ENCODE measurements at places on chromosomes 5 and 9.

DNA sequence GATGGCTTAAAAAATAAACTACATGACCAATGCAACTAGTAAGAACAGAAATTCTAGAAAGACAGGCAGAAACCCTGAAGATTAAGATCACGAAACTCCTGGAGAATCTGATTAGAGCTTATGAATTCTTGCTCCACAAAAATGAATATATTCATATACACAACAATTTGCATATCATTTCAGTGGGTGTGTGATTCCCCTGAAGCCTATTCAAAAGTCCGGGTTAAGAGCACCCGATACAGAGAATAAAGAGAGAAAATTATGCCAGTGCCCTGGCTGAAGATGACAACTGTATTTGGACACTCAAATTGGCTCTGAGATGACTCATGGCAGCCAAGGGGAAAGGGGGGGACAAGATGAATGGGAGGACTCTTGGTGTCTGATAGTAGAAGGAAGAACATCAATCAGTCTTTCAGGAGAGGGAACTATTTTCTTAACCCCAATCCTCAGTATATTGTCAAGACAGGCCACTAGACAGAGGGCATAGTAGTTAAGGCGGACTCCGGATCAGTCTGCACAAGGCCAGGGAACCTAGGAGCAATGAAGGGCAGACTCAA, 6.0 kb downstream of the TMOD1 start:
- DNase-seq, result no peak

GRCh38 chr9:27673641-27674040, 100.4 kb upstream of the C9orf72 start:
- no peak for DNase-seq

DNA sequence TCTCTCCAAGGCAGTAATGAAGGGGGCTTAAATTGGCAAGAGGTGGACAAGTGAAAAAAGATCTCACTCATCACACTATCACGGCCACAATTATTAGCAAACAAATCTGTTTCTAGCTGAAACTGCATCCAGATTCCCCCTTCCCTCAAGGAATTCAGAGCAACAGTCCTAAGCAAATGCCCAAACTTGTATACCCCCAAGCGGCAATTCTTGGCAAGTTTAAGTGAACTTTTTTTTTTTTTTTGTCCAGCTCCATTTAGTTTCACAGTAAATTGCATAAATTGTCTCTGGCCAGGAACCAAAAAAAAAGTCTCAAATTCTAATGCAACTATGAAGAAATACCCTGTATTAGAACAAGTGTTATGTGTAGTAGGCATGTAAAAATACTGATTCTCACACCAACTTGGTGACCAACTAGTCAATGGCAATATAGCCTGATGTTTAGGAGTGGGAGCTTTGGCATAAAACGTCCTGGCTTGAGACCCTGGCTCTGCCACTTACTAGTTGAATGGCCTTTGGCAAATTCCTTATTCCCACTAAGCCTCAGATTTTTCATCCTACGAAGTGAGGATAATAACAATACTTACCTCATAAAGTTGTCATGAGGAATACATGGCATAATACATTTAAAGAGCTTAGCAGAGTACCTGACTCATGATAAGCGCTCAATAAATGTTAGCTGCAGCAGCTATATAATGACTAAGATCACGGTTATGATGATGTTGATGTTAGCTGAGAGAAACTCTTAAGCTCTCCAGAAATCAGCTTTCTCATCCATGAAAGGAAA, 193.2 kb downstream of the ADAMTSL1 start:
- no peak for DNase-seq

GRCh38 chr5:44714871-44715561, 93.7 kb upstream of the MRPS30 start:
- no peak for DNase-seq

DNA sequence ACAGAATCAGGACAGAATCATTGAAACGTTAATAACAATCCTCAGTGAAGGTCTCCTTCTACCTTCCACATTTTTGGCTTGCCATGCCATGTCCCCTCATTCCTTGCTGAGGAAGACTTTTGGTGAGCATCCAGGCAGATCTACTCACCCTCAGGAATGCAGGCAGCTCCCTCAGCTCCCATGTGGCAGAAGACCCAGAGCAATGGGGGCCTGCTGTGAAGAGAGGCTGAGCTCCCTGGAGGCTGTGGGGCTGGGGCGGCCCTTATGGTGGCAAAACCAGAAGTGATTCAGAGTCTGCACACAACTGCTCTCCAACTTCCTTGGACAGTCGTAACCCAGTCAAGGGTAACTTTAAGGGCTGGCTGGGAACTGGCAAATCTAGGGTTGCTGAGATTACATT, 247.2 kb upstream of the EFNA5 start:
- DNase-seq, result no peak

- no peak for DNase-seq
These were observed 104.6 kb downstream of the INSYN2B start for GRCh38 chr5:169875731-169876130.

DNA sequence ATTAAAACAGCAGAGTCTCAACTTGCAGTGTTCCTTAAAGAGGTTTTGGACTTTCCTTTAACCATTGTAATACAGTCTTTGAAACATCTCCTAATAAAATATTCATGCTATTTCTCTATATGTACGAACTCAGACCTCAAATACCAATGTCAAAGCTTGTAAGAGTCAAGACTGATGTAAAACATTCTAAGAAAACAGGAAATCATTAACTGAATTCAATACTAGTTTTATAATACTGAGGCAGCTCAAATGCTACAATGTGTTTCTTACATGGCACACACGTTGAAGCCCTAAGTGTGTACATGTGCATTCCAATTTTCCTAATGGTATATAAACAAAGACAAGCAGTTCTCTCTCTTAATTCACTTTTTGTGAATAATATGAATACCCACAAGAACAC, 11.6 kb downstream of the PSIP1 start:
- no peak for DNase-seq

GRCh38 chr5:31231177-31231838, 37.8 kb downstream of the CDH6 start:
- no peak for DNase-seq

DNA sequence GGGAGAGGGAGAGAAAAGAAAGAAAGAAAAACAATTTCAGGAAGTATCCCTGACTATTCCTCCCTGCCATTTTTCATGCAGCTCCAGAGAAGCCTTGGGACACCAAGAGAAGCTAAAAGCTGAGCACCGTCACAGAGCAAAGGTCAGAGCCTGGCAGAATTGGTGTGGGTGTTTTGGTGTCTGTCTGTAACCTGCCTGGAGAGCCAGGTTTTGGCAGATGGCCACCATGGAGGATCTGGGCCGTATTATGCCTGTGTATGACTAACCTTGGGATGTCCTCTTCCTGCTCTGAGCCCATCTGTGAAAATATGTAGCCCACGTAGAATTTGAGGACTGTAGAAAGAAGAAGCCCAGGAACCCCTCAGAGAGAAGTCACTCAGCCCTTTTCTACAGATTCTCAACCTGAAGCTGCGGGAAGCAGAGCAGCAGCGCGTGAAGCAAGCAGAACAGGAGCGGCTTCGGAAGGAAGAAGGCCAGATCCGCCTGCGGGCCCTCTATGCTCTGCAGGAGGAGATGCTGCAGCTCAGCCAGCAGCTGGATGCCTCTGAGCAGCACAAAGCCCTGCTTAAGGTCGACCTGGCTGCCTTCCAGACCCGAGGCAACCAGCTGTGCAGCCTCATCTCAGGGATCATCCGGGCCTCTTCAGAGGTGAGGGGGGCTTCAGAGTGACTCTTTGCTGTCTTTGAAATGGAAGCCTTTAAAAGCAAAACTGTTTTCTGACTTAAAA, 18.8 kb downstream of the GLE1 start:
- no peak for DNase-seq

- no peak for DNase-seq
These were observed 119.7 kb downstream of the CETN3 start for GRCh38 chr5:90289837-90290236.

DNA sequence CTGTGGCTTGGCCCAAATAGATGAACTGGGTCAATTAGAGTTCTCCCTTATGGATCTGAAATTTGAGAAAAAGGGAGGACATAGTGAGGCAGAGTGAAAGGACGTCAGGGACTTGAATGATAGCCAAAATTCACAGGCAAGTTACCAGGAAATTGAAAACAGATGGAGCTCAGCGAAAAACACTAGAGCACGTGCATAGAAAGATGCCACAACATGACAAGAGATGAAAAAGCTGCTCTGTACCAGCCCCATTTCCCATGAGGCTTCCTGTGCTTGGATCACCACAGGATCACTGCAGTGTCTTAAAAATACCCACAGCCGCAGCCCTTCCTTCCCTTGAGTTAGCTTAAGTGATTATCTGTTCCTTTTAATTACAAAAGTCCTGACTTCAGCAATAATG, 39.0 kb upstream of the HOMER1 start:
- DNase-seq, result no peak

DNA sequence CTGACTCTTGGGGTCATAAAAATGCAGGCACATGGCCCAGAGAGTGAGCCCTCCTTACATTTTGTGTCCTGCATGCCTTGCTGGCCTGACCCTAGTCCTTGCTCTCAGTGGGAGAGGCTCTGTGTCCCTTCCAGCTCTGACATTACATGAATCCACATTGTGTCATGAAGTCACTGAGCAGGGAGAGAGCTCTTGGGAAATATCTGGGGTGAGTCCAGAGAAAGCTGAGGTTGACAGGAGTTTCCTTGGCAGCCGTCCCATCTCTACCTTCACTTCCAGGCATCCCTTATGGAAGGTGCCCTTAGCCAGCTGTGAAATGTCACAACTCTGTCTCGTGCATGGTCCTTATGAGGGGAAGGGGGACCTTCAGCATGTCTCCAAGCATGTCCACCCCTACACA, 41.0 kb downstream of the FAT2 start:
- no peak for DNase-seq

DNA sequence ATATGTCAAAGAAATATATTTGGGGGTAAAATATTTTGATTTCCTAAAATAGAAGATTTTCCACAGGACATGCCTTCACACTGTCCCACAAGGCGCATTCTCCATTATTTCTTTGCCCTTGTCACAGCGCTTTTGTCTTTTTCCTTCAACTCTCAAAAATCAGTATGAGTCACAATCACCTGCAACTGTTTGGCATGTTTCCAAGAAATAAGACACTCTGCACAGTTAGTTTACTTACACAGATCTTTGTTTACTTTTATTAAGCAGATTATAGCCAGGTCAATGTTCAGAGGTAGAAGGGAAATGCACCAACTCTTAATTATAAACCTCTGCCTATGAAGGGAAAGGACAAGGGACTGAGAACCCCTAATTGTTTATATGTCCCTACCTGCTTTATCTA, 9.5 kb downstream of the CEMIP2 start:
- no peak for DNase-seq

GRCh38 chr5:178588769-178589168, 1.4 kb downstream of the COL23A1 start:
- DNase-seq, result no peak

DNA sequence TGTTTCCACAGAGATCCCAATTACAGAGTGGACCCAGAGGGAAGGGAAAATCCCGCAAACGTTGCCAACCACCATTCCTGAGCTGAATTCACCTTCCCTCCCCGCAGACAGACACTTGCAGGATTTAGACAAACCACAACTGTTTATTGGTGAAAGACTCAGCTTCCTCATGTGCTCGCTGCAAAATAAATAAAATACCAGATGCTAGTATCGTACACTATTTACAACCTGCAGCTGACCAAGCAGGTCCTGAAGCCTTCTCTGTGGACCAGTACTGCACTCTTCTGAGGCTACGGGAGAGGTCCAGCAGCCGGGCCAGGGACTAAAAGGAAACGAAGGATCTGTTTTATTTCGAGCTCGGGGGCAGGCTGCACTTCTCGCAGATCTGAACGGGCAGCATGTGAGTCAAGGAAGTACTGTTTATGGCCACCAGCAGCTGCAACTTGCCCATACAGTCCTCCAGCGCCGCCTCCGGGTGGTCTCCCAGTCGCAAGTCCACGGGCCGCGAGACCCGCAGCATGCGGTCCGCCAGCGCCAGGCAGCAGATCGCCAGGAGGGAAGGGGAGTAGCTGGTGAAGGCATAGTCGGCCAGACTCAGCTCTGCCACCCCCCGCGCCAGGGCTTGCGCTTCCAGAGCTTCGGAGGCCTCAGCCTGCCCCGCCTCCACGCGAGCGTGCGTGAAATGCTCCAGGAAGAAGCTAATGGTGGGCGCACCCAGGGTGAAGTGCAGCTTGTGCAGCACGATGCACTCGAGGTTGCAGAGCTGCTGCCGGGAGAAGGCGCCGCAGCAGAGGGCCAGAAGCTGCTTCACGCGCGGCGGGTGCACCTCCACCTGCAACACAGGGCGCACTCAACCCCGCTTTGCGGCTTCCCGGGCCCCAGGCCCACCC, 2.1 kb downstream of the CCNO start:
- no peak for DNase-seq

DNA sequence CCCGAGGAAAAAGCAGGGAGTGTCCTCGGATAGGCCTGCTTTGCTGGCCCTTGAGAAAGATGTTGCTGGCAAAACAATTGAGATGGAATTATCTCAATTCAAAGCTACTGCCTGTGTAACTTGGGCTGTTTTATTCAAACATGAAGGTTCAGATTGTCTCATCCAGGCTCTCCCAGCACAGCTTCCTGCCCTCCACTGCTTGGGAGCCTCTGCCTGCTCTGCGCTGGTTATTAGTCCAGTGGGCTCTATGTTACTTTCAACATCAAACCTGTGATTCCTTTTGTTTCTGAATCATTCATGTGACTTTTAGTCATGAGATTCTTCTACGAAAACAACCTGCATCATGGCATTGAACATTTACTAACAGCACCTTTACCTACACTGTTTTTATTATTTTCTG, 123.2 kb downstream of the SNCAIP start:
- no peak for DNase-seq

GRCh38 chr5:34869256-34869655, 30.3 kb downstream of the TTC23L start:
- no peak for DNase-seq

- no peak for DNase-seq
These were observed 392.1 kb downstream of the ANXA1 start for GRCh38 chr9:73543727-73544126.

GRCh38 chr9:132548751-132549640, 33.4 kb upstream of the BARHL1 start:
- no peak for DNase-seq

- DNase-seq, result no peak
These were observed 47.5 kb downstream of the SERINC5 start for GRCh38 chr5:80208381-80208780.

DNA sequence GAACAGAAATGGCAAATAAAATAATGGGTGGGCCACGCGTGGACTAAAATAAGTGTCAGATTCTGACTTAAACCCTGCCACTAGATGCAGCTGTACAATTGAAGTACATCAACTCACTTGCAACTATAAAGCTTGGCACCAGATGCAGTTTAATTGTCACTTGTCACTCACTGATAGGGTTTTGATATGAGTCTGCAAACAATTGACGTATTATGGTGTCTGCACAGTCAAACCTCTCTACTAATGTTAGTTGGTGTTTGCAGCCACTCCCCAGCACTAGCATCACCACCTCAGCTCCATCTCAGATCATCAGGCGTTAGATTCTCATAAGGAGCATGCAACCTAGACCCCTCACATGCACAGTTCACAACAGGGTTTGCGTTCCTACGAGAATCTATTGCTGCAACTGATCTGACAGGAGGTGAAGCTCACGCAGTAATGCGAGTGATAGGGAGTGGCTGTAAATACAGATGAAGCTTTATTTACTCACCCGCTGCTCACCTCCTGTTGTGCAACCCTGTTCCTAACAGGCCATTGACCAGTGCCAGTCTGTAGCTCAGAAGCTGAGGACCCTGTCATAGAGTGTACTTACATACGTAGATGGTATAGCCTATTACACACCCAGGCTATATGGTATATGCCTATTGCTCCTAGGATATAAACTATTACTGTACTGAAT, 72.1 kb upstream of the SEMA6A start:
- DNase-seq, result no peak

GRCh38 chr9:7394002-7394774, 405.4 kb downstream of the DMAC1 start:
- DNase-seq, result no peak

- no peak for DNase-seq
These were observed 27.4 kb downstream of the BICD2 start for GRCh38 chr9:92737216-92737606.
